ENCODE measurements at places on chromosomes 4 and X. TPM values are rescaled to one million over a fixed set of nuclear protein-coding genes. Genes with fewer than 3 reads are reported as not detected.

The SMIM10 gene
- total RNA-seq = 7.2 TPM

The TRO gene
- 2.4 TPM for total RNA-seq

The EDNRA gene
- 0.13 TPM for total RNA-seq

The CABS1 gene
- total RNA-seq = not detected

The CENPVL1 gene
- not detected for total RNA-seq

The MEPE gene
- total RNA-seq = not detected

The LRIT3 gene
- total RNA-seq = 0.05 TPM

The UGT2A1 gene
- not detected for total RNA-seq

The GCNA gene
- 4.0 TPM for total RNA-seq

The ADH5 gene
- total RNA-seq = 117 TPM

The RAP2C gene
- total RNA-seq = 36.2 TPM

The PABPC1L2B gene
- not detected for total RNA-seq

The CCNB3 gene
- 0.64 TPM for total RNA-seq

The SLC9B2 gene
- total RNA-seq = 14.6 TPM

The ANOS1 gene
- total RNA-seq = 0.18 TPM

The GPR50 gene
- 0.26 TPM for total RNA-seq

The IRS4 gene
- total RNA-seq = not detected

The BCLAF3 gene
- total RNA-seq = 6.0 TPM
